Central memory CD4-positive, alpha-beta T cell (primary cell): ENCODE measurements at places on chromosomes 1 and 21.

GRCh38 chr1:32991819-32992488 is 27.3 kb upstream of the RNF19B start:
- DNase-seq = no peak

DNA sequence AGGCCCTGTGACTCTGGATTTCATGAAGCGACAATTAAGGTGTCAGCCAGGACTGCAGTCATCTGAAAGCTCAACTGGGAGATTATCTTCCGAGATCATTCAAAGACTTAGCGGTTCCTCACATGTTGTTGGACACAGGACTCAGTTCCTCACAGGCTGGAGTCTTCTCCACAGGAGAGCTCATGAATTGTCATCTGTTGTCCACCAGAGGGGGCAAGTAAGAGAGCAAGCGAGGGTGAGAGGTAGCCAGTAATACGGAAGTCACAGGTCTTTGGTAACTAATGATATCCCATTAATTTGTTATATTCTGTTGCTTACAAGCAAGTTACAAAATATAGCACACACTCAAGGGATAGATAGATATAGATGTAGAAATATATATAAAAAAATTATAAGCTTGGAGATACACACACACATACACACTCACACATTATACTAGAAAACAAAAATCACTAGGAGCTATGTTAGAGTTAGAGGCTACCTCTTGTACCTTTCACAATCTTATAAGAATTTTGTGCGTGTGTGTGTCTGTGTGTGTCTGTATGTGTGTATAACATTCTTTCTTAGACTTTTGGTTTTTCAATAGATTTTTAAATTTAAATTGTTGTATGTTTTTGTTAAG is 1695.3 kb downstream of the BRINP3 start:
- DNase-seq = no peak

- DNase-seq = no peak
Observed at GRCh38 chr1:177302357-177303044, 131.7 kb downstream of the BRINP2 start.

- no peak for DNase-seq
Observed at GRCh38 chr1:29650476-29650875, 414.2 kb downstream of the PTPRU start.

DNA sequence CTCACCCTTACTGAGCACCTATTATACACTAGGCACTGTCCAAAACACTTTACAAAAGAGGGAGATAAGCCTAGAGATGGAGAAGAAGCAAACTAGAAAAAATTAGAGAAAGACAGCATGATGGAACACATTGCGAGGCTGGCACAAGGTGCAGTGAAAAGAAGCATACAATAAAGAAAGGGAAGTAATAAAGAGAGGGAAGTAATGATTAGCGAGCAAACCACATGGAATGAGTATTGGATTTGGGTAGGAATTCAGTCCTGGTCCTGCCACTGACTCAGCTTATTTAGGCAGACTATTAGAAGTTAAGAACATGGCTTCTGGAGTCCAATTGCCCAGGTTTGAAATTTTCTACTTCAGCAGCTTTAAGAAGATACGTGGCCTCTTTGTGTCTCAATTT is 32.6 kb upstream of the FNBP1L start:
- DNase-seq = no peak

DNA sequence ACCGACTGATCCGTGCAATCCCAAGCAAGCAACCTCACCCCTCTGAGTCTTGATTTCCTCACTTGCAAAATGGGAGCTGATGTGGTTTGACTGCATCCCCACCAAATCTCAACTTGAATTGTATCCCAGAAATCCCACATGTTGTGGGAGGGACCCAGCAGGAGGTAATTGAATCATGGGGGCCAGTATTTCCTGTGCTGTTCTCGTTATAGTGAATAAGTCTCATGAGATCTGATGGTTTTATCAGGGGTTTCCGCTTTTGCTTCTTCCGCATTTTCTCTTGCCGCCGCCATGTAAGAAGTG is 58.4 kb downstream of the FHAD1 start:
- DNase-seq = no peak

- no peak for DNase-seq
Observed at GRCh38 chr1:53257454-53258081, 19.2 kb upstream of the MAGOH start.

- DNase-seq = no peak
Observed at GRCh38 chr1:165635329-165635728, 4.3 kb downstream of the MGST3 start.

GRCh38 chr1:146035048-146035423 is 13.5 kb upstream of the HJV start:
- DNase-seq = no peak

GRCh38 chr1:165144757-165145397 is 211.6 kb downstream of the LMX1A start:
- peak; percentile 1 for DNase-seq

DNA sequence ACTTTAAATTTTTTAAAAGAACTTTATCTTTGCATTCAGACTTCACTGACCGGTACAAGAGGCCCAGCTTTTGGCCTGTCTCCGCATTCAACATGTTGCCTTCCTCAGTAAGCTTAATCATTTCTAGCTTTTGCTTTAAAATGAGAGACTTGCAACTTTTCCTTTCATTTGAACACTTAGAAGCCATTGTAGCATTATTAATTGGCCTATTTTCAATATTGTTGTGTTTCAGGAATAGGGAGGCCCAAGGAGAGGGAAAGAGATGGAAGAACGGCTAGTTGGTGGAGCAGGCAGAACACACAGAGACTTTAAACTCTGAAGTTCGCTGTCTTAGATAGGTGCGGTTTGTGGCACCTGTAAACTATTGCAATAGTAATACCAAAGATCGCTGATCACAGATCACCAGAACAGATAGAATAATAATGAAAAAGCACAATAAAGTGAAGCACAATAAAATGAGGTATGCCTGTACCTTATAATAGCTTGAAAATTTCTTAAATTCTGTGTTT is 31.4 kb downstream of the RABGAP1L start:
- no peak for DNase-seq

- no peak for DNase-seq
Observed at GRCh38 chr1:151819976-151820623, 11.5 kb downstream of the RORC start.

DNA sequence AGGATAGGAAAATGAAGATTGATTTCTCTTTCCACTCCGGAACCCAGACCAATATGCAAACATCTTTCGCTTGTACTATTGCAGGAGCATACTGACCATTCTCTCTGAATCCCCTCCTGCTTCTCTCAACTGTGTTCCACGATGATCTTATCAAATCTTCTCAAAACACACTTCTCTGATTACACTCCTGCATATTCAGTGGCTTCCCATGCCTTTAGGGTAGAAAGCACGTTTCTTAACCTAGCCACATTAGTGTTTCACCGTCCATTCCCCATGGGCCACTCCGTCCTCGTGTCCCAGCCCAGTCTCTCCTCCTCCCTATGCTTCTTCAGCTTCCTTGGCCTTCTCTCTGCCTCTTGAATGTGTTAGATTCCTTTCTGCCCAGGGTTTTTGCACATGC is 198.5 kb downstream of the ZP4 start:
- no peak for DNase-seq

DNA sequence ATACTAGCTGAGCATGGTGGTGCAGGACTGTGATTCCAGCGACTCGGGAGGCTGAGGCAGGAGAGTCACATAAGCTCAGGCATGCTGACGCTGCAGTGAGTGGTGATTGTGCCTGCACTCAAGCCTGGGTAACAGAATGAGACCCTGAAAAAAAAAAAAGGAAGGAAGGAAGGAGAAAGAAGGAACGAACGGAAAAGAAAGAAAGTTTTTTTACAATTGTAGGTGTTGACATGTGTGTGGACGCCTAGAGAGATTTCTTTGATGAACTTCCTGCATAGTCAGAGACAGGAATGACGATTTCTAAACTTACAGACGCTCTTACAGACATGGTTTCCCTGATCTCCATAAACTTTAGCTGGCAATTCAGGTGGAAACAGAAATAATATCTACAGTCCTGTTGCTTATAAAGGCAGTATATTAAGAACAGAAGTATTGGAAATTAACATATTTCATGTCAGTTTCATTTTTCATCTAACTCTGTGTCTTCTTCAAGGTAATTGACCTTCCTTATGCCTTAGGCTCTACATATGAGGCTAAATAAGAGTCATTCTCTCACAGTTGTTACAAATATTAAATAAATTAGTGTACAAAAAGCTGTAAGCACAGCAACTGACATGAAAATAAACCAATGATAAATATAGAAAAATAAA is 4.1 kb downstream of the SAMSN1 start:
- DNase-seq = peak; percentile 54

GRCh38 chr1:54979327-54979891 is 1.0 kb upstream of the TMEM61 start:
- no peak for DNase-seq

DNA sequence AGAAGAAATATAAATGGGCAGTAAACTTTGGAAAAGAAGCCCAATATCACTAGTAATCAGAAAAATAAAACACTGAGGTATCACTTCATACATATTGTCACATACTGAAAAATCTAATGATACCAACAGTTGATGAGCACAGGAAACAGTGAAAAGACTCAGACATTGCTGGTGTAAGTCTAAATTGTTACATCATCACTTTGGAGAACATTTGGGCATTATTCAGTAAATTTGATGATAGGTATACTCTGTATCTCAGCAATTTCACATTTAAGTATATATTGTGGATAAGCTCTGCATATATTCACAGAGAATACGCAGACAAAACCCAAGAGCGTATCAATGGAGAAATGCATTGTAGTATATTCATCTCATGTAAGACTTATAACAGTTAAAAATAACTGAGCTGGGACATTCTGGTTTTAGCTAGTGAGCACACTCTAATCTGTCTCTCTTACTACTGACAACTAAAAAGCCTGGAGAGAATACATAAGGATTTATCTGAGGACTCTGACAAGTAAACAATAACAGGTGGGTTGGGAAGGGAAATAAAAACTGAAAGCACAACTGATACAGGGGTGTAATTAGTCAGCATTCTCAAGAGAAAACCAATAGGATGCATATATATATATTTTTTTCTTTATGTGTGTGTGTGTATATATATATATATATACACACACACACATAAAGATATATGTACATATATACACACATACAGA is 212.7 kb upstream of the JUN start:
- DNase-seq = no peak

DNA sequence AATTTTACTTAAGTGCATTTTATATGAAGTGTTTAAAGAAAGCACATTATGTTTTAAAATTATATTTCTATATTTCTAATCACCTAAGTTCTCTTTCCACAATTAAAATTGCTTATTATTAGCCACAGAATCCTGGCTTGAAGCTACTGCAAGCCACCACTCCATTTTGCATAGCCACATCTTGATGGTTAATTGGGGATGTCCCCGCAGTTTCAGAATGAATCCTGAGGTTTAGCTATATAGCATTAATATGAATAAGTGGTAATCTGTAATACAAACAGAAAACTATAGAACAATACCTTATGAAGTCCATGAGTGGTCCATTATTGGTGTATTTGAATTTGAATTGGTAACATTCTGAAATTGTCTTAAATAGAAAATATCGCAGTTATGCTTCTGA is 11.6 kb upstream of the GOLPH3L start:
- no peak for DNase-seq

DNA sequence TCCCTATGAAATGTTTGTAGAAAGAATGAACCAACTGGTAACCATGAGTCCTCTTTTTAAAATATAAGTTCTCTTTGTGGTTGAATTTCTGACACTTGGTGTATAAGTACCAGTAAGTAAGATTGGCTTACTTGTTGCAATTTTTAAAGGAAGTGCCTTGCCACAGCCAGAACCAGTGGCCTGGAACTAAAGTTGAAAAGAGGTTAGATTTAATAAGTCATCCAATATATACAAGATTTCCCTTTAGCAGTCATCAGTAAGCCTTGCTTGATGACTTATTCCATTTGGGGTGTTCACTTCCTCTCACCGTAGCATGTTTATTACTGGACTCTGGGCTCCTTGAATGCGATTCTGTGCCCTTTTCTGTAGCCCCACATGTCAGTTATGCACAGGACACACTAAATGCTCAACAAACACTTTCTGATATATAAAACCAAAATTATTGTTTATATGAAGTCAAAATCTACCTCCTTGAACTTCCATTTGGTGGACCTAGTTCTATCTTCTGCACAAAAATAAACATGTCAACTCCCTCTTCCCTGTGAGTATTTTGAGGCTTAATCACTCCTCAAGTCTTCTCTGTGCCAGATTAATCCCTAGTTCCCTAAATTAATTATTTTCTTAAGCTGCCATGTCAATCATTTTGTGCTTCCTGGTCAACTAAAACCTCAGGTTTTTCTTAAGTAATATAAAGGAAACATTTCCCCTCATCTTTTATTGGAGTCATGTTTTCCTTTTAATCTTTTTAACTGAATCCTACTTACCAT is 218.1 kb downstream of the ST6GALNAC3 start:
- no peak for DNase-seq

GRCh38 chr1:125080077-125080476 is 3895.3 kb downstream of the SRGAP2C start:
- no peak for DNase-seq

- DNase-seq = no peak
Observed at GRCh38 chr21:37231671-37232070, 35.5 kb downstream of the VPS26C start.
